Occipital lobe (tissue), 3 donors: ENCODE measurements at places on chromosomes 1 and 21. TPM values are rescaled to one million over a fixed set of nuclear protein-coding genes. Genes with fewer than 3 reads are reported as not detected.

The RNF115 gene
- total RNA-seq = 25.7 TPM

The NIBAN1 gene
- 2.8 TPM for total RNA-seq

The KCTD3 gene
- total RNA-seq = 69.9 TPM

The SPTA1 gene
- 0.94 TPM for total RNA-seq

The PLA2G2F gene
- total RNA-seq = not detected

The SELL gene
- total RNA-seq = 0.47 TPM

The ZNF326 gene
- 34.0 TPM for total RNA-seq

The LCE1F gene
- not detected for total RNA-seq

The RNU1-3 gene
- under 0.01 TPM for total RNA-seq

The MTARC2 gene
- 7.8 TPM for total RNA-seq

The ATP1A4 gene
- 0.31 TPM for total RNA-seq
